ENCODE measurements at places on chromosomes 11 and 22.

GRCh38 chr11:44752713-44753112 lies 26.0 kb downstream of the TSPAN18 start:
- no peak for DNase-seq

GRCh38 chr11:46493791-46494190 lies 100.0 kb downstream of the AMBRA1 start:
- no peak for DNase-seq

DNA sequence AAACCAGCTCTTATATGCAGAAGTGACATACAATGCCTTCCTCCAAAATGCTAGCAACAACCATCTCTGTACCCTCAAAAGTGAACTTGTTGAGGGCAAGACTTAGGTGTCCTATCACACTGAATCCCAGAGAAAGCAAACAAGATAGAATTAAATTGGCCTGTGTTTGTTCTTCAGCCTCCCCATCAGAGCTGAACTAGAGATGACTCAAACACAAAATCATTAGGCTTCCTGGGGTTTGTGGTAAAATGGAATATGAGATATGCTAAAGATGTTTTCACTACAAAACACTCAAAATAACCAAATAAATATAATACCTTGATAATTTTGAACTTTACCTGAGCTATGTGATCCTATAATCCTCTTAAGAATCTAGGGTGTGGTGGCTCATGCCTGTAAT lies 31.6 kb downstream of the ZNF214 start:
- DNase-seq = no peak

DNA sequence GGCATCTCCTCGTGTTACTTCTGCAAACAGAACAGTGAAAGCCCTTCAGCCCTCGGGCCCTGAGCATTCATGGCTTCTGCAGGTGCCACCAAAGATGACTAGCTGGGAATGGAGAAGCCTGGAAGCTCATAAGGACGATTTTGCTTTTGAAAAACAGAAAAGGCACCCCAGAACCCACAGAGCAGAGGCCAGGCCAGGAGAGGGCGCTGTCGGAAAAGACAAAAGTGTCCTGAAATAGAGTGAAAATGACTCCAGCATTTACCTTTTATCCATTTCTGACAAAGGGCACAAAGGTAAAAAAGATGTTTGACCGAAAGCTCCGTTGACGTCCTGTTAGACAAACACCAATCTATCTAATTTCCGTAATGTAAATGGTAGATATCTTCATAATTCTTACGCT lies 37.6 kb downstream of the ZNF195 start:
- DNase-seq = peak; percentile 52

GRCh38 chr11:82830746-82831145 lies 69.5 kb downstream of the PRCP start:
- DNase-seq = no peak

DNA sequence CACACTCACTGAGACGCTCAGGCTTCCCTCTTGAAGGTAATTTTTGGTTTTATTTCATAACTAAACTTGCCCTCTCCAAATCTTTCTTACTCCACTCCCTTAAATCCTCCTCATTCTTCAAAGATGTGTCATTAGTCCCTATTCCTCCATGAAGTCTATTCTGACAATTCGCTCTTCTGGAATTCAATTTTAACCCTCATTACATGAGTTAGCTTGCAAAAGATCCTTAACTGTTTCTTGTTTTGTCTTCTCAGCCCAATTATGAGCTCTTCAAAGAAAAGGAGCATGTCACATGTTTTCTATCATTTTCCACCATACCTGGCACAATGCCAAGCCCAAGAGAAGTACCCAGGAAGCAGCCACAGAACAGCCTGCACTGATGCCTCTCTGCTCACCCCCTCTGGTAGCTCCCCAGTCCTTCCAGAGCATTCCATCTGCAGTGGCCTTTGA lies 13.0 kb downstream of the GALNT18 start:
- DNase-seq = no peak

- DNase-seq = no peak
These were observed 64.0 kb downstream of the SCN3B start for GRCh38 chr11:123590296-123590912.

- no peak for DNase-seq
These were observed 70.2 kb downstream of the CTTN start for GRCh38 chr11:70468256-70469195.

DNA sequence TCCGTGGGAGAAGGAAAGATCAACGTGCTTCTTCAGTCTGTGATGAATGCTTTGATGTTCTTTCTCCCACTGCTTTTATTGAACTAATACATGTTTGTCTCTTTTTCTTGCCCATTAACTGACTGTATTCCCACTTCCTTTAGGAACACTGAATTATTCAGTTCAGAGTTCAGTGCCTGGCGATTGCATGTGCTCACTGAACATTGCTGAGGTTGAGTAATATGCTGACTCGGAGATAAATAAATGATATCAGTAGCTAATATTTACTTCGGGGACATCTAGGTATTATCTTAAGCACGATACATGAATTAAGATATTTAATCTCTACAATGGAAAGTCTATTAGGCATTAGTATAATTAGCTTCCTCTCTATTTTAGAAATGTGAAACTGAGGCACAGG lies 102.3 kb upstream of the OR5AK2 start:
- DNase-seq = no peak

DNA sequence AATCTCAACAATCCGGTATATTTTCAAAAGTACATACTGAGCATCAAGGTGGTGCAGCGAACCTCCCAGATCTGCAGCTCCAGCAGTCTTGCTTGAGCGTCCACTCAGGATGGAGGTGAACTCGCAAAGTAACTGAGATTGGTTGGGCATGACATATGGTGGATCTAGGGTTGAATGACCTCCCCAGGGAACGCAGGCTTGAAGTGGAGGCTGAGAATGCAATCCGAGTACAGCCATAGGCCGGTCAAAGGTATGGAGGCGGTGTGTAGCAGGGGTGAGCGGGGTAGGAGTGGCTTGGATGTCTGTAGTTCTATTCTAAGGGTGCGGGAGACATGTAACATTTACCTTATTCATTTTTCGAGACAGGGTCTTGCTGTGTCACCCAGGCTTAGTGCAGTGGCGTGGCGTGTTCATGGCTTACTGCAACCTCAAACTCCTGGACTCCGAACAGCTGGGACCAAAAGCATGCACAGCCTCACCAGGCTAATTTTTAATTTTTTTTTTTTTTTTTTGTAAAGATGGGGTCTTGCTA lies 631 bp upstream of the C22orf39 start:
- DNase-seq = no peak
